Cardiac septum (tissue), 1 donor: ENCODE measurements at places on chromosomes 3 and 15.

GRCh38 chr3:106466881-106467280 is 598.1 kb upstream of the CBLB start:
- DNase-seq: no peak

DNA sequence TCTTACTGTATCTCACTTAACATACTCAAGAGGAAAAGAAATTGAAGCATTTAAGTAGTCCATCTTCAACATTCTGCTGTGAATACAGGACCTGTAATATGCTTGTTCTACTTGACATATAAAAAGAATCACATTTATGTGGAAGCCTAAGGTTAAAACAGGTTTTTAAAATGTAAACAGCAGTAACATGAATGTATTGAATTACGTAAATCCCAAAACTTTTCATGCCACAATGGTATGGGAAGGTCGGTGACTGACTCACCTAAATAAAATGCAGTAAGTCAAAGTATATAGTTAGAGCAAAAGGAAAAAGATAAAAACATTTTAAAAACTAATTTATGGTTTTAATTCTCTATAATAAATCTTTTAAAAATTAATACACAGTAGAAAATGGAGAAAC is 115.7 kb upstream of the TJP1 start:
- no peak for DNase-seq

DNA sequence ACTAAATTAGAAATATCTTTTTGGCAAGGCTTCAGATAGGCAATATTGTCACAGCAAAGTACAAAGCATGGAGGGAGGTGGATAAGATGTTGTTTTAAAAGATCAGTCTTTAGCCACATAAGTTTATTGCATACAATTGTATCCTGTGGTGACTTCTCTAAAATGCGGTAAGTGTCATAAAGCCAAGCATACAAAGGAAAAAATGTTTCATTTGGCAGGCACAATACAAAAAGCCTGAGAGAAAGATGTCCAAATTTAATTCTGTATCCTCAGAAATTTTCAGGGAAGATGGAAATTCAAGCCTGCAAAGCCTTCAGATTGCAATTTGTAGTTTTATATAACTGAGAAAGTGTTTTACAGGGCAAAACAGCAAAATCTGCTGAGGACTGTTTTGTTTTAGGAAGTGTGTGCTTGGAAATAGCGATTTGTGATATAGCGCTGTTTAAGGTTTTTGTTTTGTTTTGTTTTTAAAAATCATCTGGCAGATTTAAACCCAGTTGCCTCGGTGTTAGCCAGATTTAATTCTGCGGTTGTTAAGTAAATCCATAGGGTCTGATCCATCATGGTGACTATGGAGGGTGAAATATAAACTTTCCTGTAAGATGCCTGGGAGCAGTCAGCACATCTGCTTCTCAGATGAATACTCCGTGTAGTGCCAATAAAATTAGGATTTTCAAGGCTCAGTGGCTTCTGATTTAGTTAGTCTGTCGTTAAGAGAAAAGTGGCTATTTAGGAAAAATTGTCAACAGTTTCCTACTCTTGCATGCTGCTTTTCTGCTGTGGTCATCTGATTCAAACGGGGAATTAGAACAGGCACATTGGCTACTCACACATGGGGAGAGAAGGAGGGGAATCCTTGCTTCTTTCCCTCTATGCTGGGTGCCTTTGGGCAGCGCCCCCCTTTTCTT is 8.0 kb downstream of the KAT2B start:
- DNase-seq: no peak

DNA sequence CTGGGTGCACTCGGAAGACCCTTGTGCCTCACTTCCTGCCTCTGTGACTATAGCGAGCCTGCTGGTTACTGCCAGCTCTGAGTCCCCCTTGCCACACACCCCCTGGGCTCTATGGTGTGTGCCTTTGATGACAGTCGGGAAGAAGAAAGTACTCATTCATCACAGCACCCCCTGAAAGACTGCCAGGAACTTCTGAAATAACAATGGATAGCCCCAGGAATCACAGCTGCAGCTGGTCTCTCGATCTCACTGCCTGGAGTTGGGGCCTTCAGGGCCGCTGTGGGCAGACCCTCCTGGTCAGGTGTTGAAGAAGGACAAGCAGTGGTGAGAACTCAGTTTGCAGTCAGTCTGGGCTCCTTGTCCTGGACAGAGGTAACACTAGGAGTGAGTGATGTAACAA is 9.8 kb upstream of the RPP14 start:
- DNase-seq: no peak
